Ascending aorta (tissue), 2 donors: ENCODE measurements at places on chromosomes 2 and 18. TPM values are rescaled to one million over a fixed set of nuclear protein-coding genes. Genes with fewer than 3 reads are reported as not detected.

DNA sequence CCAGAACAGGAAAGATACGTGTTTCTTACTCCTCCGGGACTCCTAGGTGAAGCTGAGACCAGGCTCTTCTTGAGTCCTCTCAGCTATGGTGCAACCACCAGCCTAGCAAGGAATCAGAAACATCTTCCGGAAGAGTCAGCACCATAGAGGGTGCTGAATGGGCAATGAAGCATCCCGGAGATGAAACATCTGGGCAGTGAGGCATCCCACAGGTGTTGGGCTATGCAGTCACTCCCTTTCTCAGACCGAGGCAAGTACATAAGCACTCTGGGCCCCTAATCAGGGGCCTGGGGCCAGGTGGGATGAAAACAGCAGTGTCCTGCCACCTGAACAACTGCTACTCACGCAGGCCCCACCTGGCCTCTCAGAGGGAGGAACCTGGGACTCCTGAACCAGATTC, 1.4 kb upstream of the CAPN10 start:
- no peak for DNase-seq

GRCh38 chr2:20496076-20496872, 49.4 kb downstream of the RHOB start:
- DNase-seq: no peak

GRCh38 chr18:41501848-41502247, 453.2 kb upstream of the PIK3C3 start:
- DNase-seq: no peak

DNA sequence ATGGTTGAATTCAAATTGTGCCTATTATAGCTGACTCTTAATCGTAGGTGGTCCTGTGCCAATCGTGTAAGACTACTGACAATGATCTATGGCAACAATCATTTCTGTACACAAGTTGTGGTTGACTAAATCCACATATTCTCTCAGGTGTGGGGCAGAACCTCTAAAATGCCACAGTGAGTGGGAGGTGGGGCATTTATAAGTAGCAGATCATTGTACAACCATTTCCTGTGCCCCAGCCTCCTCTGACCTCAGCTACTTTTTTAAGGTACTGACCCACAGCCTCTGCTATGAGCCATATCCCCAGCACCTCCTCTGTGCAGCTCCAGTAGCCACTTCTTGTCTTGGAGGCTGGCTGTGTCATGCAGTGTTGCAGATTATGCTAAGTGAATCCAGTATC, 48.6 kb upstream of the RAPH1 start:
- peak; percentile 58 for DNase-seq

GRCh38 chr2:120875431-120875830, 139.8 kb downstream of the GLI2 start:
- no peak for DNase-seq

Gene HPCAL1
- 401 TPM for total RNA-seq
